Immature natural killer cell (primary cell): ENCODE measurements at places on chromosomes 4 and X. TPM values are rescaled to one million over a fixed set of nuclear protein-coding genes. Genes with fewer than 3 reads are reported as not detected.

- DNase-seq = no peak
Measured at GRCh38 chr4:836003-836511, 10.1 kb upstream of the CPLX1 start.

DNA sequence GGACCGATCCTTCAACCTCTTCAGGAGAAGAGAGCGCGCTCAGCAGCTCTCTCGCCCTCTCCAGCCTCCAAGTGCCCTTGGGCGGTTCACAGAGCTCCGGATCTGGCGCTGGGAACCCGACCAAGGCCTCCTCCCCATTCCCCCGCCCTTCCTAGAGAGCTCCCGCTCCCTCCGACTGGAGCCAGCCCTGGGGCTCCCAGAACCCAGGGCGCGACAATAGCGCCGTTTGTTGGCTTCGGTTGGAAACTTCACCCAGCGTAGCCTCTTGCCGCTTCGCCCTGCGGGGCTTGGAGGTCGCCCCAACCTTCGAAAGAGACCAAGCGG is 3.1 kb upstream of the SOX3 start:
- no peak for DNase-seq

- no peak for DNase-seq
Measured at GRCh38 chr4:2795893-2796848, 3.3 kb downstream of the SH3BP2 start.

DNA sequence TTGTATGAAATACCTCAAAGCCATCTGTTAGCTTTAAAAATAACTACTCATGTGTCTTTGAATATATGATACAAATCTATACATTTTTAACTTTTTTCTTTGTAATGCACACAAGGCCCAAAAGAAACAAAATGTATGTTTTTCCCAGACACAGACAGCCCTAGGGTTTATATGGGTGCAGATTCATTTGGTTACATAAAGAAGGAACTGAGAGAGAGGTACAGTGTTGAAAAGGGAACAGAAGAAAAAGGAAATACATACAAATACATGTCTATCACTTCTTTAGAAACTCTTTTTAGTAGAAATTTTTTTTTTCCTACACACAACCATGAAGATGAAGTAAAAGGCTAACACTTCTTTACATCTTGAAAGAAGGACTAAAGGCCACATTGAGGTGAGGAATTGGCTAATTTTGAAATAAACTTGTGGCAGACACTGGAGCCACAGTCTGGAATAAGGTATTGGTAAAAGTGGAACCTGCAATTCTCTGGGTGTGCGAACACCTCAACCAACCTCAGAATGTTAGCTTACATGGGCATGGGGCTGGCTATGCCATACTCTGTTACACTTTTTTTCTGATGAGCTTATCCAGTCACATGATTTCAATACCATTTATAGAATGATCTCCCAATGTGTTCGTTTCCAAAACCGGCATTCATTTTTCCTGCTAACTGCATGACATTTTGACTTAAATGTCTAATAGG is 67.9 kb downstream of the FAM47C start:
- DNase-seq = no peak

GRCh38 chrX:17471861-17472260 is 96.9 kb downstream of the NHS start:
- DNase-seq = no peak

DNA sequence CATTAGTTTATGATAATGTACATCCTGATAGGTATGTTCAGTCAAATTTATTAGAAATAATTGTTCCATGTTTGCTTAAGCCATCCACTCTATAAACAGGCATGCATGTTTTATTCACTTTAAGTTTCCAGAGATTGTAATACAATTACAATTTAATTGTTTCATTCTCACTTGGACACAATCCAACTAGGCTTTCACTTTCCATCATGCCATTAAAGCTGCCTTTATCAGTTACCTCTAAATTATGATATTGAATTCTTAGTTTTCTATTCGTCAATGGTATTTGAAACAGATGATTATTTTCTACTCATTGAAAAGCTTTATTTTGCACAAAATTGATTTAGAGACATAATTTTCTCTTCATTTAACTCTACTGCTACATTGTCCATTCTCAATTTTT is 1196.3 kb downstream of the RAPGEF2 start:
- DNase-seq = no peak

DNA sequence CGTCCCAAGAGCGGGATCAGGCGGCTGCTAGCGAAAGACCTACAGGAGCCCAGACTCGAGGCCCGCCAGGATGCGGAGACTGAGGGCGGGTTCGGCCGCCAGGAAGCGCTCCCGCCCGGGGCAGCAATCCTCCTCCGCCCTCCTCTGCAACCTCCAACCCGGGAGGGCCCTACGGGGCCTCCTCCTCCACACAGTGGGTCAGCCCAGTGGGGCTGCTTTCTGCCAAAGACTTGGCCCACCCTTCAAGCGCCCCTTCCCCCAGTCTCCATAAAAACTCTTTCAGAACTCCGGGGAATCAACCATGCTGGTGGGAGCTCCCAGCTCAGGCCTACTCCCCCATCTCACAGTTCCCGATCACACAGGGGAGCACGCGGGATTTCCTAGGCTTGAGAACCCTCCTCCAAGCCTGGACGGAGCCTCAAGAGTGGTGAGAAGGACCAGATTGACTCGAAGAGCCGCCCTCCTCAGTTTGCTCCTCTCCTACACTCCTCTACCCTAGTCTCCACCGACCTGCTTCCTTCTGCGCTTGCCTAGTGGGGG is 77.5 kb downstream of the RLIM start:
- no peak for DNase-seq

DNA sequence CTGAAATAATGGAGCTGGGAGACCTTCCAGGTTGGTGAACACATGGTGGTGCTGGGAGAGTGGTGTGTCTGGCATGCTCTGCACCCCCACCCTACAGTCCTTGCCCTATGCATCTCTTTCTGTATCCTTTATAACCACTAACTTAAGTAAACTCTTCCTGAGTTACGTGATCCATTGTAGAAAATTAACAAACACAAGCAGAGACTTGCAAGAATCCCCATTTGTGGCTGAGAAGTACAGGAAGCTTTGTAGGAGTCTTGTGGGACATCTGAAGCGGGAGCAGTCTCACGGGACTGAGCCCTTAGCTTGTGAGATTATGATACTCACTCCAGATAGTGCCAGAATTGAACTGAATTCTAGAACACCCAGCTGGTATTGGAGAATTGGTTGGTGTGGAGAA is 14.3 kb upstream of the FAM13A start:
- no peak for DNase-seq

- no peak for DNase-seq
Measured at GRCh38 chr4:48722509-48723446, 57.3 kb downstream of the FRYL start.

- no peak for DNase-seq
Measured at GRCh38 chrX:26788402-26788998, 572.5 kb downstream of the MAGEB5 start.

GRCh38 chrX:138756234-138756633 is 44.7 kb upstream of the FGF13 start:
- no peak for DNase-seq

DNA sequence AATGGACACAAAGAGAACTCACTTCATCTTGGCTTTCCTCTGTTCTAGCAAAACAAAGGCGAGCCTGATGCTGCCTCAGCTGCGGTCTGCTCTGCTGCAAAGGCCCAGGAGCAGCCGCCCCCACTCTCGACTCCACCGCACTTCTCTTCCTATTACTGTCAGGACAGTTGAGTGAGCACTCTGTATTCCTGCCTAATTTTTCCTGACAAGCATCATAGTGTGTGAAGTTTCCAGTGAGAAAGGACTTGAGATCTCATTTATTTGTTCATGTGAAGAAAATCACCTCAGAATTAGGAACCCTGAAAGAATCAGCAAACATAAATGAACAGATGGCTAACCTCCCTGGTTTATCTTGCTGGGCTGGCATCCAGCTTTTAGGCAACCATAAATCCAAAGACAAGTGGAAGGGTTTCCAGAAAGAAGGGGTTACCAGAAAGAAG is 15.6 kb downstream of the SCARB2 start:
- DNase-seq = no peak

DNA sequence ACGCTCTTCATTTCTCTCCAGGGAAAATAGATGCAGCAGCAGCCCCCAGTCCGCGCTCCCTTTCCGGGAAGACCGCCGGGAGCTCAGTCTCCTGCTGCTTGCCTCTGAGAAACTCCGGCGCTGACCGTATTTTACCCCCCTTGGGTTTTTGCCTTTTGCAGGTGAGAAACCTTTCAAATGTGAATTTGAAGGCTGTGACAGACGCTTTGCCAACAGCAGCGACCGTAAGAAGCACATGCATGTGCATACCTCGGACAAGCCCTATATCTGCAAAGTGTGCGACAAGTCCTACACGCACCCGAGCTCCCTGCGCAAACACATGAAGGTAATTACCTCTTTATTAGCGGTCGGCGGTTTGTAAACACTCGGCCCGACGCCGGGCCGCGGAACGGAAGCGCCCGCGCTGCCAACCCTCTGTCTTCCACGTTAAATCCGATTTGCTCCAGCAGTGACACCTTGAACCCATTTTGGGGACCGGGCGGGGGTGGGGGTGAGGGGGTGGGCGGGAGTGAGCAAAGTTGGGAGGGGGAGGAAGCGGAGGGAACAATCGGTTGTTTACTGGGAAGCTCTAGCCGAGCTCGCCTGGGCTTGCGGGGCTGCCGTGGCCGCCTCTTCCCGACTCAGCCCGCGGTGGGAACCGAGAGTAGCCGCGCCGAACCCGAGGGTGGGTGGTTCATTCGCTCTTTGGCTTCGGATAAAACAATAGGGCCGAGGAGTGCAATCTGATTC is 3.0 kb downstream of the ZIC3 start:
- no peak for DNase-seq

DNA sequence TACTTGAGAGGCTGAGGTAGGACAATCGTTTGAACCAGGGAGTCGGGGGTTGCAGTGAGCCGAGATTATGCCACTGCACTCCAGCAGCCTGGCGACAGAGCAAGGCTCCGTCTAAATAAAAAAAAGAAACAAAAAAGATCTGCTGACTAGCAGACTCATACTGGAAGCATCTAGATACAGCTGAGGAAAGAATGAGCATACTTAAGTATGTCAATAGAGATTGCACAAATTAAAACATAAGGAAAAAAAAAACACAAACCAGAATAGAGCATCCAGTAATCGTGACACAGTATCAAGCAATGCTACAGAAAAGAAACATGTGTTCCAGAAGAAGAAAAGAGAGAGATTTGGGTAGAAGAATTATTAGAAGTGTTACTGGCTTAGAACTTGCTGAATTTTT is 105.5 kb upstream of the SPOCK3 start:
- no peak for DNase-seq

DNA sequence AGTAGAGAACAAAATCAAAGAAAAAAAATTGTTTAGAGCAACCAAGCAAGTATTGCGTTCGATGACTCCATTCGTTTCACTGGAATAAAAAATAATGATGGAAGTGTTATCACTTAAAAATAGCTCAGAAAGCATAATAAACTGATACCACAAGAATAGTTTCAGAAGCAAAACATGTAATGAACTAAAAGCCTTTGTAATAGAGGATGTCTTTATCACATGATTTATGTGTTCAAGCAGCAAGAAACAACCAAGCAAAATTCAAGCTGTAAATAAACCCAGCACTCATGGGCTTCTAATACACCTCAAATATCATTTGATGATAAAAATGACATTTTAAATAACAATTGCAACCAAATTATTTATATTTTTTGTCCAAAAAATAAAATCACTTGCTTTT is 192.2 kb downstream of the NDST4 start:
- DNase-seq = no peak

GRCh38 chr4:42871671-42872290 is 20.7 kb upstream of the GRXCR1 start:
- no peak for DNase-seq

DNA sequence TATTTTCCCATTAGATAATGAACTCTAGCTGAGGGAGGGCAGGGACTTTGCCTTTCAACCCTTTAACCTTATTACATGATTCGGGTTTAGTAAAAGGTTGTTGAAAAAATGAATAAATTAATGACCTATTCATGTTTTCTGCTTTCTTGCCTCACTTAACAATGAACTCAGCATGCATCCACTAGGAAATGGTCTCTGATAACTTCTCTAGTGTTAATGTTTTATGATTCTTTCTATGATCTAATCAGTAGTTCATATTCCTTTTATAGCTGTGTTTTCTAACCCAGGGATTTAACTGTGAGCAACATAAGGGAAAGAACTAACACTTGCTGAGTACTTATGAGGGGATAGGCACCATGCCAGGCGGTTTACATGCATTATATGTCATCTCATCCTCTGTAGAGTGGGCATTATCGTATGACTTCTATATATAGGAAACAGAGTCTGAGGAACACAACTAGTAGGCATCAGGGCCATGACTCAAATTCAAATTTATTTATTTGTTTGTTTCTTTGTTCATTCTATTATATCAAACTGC is 236.7 kb upstream of the MAB21L2 start:
- DNase-seq = no peak

- DNase-seq = no peak
Measured at GRCh38 chrX:9533611-9534010, 68.8 kb downstream of the TBL1X start.

- peak; percentile 78 for DNase-seq
Measured at GRCh38 chrX:153953342-153953830, 8.9 kb upstream of the RENBP start.

DNA sequence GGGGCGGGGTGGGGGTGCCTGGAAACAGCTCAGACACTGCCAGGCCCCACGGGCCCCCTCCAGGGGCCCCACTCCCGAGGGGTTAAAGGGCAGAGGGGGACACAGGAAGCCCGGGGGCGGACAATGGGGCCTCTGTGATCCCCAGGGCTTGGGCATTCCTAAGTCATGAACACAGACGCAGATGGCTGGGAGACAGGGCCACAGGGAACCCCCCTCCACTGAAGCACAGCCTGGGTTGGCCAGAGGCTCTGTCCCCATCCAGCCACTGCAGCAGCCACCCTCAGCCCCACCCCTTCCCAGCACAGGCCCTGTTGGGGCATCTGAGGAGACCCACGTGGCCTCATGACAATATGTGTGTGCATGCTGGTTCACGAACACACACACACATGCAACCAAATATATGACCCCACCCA is 3.9 kb downstream of the L1CAM start:
- DNase-seq = no peak

FHDC1 gene
- polyA plus RNA-seq = not detected

ANOS1 gene
- not detected for polyA plus RNA-seq

SPANXA2 gene
- not detected for polyA plus RNA-seq

GAGE1 gene
- not detected for polyA plus RNA-seq

NUDT10 gene
- 1.2 TPM for polyA plus RNA-seq

GYPE gene
- 1.7 TPM for polyA plus RNA-seq

FGF13 gene
- not detected for polyA plus RNA-seq

RNF150 gene
- not detected for polyA plus RNA-seq

BANK1 gene
- polyA plus RNA-seq = 1.4 TPM

PPM1K gene
- polyA plus RNA-seq = 25.5 TPM

MAGEA2 gene
- not detected for polyA plus RNA-seq

SLC4A4 gene
- polyA plus RNA-seq = 8.0 TPM
